ENCODE measurements at places on chromosomes 2 and 18.

- DNase-seq = no peak
These were observed 98.0 kb downstream of the TRABD2A start for GRCh38 chr2:84782717-84783442.

- no peak for DNase-seq
These were observed 61.3 kb downstream of the UBE2E3 start for GRCh38 chr2:181041661-181042060.

- DNase-seq = no peak
These were observed 47.2 kb upstream of the RAB12 start for GRCh38 chr18:8562070-8562469.

DNA sequence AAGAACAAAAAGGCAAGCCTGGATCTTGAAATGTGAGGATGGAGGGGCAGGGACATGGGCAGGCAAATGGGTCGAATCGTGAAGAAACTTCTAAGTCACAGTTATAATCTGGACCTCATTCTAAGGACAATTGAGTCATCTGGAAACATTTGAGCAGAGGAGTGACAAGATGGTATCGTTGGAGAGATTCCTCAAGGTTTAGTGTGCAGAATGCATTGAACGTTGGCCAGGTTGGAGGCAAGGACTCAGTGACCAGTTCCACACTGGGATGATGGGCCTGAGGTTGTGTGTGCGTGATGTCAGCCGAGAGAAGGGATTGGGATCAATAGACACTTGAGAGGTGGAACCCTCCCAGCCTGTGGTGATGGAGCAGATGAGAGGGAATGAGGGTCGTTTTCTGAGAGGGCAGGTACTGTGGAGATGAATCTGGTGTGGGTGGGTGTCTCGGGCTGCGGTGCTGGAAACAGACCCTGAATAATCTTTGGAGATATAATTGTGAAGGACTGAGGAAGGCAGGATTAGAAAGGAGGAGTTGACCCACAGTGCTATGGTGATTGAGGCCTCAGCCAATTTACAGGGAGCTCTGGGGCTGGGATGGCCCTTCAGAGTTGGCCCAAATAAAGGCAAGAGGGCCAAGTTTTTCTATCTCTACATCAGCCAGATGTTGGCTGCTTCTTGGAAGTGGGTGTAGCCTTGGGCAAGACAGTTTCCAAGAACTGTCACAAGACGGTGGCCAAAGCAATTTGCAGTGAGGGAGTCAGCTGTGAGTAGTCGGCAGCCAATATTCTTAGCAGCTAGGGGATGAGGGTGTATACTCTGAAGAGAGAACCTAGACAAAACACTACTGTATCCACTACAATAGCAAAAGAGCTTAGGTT, 5.8 kb upstream of the ZNF532 start:
- DNase-seq = no peak

GRCh38 chr18:67222887-67223286, 293.6 kb downstream of the DSEL start:
- DNase-seq = no peak

Measured in stimulated activated CD8-positive, alpha-beta memory T cell treated with anti-CD3 and anti-CD28 coated beads, Interleukin-7, amount 100 ng/mL, for 1 hour (primary cell).